ENCODE measurements at places on chromosomes 2 and 18. TPM values are rescaled to one million over a fixed set of nuclear protein-coding genes. Genes with fewer than 3 reads are reported as not detected.

ANKRD12 gene
- 4.1 TPM for polyA plus RNA-seq

ZAP70 gene
- 0.01 TPM for polyA plus RNA-seq

IFIH1 gene
- polyA plus RNA-seq, result 14.5 TPM

SGPP2 gene
- polyA plus RNA-seq, result 0.03 TPM

CYP1B1 gene
- 0.06 TPM for polyA plus RNA-seq
